ENCODE measurements at places on chromosomes 12 and 14.

DNA sequence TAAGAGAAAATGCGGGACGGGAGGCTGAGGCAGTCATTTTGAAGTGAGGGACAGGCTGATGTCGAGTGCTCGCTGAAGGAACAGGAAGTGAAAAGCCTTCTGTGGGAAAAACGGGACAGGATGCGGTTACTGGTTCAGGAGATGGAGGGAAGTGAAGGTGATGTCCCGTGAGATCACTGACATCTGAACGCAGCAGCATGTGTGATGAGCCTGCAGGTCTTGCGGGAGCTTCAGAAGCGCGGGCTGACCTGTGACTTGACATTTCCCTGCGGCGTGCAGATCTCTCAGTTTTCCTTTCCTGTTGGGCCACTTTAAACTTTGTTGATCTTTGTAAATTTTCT, 77.8 kb downstream of the DDX51 start:
- peak; percentile 45 for DNase-seq

- no peak for DNase-seq
These were observed 16.7 kb downstream of the GRIP1 start for GRCh38 chr12:66662179-66662578.

DNA sequence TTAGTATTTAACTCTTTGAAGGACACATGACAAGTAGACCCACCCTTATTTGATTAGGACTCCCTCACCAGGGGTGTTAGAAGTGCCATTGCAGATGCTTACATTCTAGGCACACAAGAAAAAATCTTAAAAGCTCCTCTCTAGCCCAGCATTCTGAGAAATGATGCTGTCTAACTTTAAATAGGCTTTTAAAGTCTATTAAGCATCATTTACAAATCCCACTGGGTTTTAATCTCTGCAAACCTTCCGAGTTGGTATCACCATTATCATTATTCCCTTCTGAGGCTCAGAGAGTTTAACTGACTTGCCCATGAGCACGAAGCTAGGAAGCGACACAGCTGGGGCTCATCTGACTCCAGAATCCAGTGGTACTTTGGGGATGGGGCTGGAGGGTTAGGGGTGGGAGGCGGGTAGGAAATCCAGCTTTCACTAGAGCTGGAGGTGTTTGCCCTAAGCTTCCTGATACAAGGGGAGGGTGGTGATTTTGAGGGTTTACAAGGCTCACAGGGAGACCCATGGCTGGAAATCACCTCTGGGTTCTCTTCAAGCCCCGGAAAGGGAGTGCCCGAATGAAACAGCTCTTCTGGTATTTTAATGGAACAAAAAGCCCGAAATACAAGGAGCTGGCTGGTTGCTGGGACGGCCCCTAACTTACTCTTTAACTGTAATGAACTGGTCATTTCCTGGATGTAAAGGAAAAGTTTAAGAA, 109.2 kb upstream of the FUT8 start:
- no peak for DNase-seq

DNA sequence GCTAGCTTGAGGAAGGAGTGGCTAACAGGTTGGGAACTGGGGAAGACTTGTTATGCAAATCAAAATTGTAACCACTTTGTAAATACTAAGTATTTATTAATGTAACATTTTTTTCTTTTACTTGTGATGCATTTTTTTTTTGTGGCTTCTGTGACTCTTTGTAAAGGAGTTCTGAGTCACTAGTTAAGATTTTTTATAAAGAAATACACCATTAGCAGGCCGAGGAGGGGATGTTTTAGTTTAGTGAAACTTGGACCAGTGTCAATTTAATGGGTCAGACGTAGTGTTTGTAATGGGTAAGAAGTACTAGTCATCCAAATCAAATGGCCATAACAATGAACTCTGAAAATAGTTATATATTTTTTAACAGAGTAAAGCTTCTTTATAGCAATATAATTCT, 43.1 kb downstream of the AKAP6 start:
- DNase-seq: no peak

GRCh38 chr12:95790033-95790916, at the start of gene NTN4:
TSS of gene NTN4 (minus strand) at chr12:95790764. CDS start at chr12:95790309, 455 bp downstream.
- DNase-seq: peak; percentile 15

DNA sequence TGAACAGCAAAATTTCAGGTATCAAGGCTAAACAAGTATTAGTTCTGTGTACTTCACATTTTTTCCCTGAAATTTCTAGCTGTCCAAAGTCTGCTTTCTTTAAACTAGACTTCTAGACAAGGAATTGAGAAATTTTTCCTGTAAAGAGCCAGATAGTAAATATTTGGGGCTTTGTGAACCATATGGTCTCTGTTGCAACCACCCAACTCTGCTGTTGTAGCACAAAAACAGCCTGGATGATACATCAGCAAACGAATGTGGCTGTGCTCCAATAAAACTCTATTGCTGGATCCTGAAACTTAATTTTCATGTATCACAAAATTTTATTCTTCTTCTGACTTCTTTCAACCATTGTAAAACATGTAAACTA, 96.0 kb upstream of the SLC38A4 start:
- no peak for DNase-seq

DNA sequence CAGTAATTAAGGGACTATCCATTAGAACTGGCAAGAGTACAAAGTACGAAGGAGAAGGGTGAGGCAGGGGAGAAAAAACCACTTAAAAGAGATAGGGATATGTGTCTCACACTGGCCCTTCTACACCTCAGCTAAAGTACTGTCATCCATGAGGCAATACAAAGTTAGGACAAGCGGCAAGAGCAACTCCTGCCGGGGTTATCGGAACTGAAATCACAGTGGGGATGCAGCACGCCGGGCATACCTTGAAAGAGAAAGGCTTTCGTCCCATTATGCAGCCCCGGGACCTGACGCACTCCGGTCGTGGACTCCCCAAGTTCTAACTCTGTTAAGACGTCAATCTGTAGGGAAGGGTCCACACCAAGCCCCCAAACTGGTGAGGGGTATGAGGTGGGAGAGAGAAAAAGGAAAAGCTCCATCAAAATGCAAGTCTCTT, 1.1 kb downstream of the NELL2 start:
- DNase-seq: peak; percentile 45

DNA sequence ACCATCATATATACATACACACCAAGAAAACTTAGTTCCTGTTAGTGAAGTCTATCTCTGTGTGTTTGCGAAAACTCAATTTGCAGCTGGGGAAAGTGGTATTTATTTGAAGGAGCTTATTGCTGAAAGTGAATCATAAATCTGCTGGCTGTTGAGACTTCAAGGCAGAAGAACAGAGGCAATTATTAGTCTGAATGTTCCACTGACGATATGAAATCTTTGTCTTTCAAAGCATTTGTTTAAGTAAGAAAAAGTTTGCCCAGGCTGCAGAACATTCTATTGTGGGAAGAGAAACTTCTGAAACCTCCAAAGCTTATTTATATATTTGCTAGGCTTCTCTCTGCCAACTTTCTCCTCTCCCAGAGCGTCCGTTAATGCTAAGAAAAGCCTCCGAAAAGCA, 255.7 kb upstream of the TMPO start:
- DNase-seq: no peak

DNA sequence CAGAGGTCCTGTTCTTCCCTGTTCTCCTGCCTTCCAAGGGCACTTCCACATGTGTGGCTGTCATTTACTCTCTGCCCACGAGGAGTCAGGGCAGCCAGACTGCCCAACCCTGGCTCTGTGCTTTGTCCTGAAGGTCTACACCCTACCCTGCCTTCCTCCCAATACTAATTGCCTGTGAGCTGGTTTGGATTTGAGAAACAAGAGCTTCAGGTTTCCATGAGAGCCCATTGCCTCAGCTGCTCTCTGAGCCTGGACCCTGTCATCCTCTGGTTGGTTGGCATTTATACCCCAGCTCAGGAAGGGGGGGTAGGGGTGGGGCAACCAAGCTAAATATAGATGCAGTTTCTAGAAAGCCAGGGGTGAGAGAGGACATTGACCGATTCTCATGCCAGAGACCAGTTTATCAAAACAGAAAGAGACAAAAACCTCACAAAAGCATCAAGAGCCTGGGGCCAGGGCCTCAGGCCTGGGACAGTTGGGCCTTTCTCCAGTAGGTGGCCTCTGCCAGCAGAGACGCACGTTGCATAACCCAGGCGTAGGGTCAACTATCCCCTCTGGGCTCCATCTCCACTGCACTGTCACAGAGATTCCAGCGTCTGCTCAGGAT, 34.5 kb downstream of the VDR start:
- DNase-seq: peak; percentile 16

DNA sequence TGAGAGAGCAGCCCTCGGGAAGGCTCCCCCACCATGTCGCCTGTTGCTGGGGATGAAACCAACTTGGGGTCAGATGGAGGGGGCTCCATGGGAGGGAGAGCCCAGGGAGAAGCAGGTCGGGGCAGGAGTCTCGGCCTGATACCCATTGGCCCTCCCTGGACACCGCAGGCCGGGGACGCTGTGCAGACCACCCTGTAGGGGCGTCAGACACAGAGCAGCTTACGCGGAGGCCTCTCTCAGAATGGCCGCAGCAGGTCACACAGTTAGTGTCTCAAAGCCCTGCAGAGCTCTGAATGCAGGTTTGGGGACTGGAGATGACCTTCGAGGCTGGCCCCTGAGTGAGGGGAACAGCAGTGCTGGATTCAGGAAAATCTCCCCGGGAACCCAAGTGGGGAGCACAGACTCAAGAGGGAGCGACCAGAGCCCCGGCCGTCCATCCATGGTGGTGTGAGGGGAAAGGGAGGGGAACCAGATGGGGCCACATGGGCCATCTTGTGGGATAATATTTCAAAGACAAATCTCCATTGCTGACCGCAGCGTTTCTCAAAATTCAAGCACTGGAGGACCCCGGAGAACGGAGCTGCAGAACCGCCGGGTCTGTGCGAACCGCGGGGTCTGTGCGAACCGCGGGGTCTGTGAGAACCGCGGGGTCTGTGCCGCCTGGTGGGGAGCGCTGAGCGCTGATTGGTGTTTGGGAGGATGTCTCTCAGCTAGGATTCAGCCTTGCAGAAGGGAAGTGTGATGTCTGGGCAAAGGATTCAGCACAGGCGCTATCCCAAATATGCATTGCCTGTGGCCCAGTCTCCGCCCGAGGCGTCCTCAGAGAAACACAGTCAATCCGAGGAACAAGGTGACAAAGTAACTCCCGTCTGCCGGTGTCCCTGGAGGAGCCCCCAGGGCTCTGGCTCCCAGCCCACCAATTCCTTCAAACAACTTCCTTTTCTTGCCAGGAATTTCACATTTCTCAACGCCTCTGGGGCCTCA, 324.4 kb upstream of the RTL1 start:
- DNase-seq: no peak

DNA sequence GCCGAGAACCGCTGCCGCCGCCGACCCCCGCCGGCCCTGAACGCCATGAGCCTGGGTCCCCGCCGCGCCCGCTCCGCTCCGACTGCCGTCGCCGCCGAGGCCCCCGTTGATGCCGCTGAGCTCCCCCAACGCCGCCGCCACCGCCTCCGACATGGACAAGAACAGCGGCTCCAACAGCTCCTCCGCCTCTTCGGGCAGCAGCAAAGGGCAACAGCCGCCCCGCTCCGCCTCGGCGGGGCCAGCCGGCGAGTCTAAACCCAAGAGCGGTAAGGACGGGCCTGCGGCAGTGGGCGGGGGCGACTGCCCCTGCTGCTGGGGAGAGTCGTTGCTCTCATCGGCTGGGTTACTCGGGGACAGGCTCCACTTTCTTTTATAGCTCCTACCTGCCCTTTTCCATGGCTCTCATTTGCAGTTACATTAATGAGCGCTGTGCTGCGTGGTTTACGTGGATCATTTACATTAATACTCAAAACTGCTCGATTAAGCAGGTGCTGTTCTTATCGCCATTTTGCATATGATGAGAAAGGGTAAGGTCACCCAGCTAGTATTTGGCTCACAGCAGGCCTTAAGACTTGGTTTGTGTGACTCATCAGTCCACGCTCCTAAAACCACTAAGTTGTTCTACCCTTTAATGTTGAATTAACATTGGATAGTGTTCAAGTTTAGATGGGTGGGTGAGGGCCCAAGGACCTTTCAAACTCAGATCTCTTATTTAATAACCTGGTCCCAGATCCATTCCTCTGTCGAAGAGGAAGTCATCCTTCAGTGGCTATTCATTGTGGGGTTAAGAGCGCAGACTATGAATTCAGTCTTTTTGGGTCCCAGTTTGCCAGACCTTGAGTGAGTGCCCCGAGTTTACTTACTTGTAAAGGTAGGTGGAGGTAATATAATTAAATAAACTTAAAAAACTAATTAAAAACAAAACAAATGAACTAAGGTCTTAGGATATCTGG, 823 bp downstream of the RNF10 start:
- peak; percentile 48 for DNase-seq

DNA sequence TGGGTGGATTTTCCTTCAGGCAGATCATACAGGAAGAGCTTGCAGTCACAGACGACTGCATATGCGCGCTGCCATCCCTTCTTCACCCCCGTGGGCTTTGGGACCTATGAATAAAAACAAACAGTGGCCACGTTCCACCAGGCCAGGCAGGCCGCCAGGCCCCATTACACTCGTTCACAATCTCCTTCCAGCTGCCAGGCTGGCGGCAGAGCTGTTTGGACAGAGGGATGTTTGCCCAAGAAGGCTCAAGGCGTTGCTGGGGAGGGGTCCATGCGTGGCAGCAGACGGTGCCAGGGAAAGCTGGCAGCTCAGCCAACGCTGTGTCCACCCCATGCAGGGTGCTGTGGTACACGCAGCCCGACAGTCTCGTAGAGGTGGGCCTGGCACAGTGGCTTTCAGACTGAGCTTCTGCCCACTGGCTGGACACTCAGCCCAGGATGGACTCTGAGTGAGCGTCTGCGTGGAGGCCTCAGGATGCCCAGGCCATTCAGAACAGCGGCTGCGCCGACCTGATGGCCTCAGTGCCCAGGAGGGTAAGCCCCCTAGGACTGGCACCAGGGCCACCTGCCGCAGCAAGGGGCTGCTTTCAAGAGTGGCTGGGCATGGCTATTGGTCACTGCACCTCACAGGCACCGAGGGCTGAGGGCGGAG, 27.5 kb downstream of the AMN start:
- DNase-seq: no peak

DNA sequence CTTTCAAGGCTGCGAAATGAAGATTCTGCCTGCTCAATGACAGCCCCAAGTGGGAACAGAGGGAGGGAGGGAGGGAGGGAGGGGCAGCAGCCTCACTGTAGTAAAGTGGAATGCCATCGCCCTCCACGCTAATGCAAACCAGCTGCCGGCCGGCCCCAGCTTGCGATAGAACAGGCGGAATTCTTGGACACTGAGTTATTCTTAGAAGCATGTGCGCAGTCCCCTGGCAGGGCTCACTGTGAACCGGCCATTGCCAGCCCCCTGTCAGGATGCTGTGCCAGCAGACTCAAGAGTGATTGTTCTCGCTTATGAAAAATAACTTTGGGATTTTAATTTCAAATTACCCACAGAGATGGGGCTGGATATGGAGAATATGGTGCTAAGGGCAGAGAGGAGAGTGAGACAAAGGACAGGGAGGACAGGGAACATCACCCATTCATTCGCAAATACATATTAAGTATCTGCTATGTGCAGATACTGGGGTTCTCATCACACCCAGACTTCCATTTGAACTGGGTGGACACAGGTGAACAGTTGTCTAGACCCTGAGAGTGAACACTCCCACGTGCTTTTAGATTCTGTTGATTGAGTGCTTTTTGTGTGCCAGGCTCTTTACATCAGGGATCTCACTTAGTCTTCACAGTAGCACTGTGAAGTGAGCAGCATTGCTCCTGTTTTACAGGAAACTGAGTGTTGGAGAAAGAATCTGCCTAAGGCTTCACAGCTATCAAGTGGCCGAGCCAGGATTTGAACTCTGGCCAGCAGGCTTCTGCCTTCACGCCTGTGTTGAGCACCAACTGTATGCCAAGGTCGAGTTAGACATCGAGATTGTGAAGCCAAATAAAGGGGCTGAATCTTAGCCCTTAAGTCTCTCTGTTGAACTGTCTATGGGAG, 192.9 kb downstream of the C12orf75 start:
- no peak for DNase-seq

GRCh38 chr14:55712491-55712890, 132.5 kb downstream of the KTN1 start:
- no peak for DNase-seq

- no peak for DNase-seq
These were observed 68.8 kb upstream of the PRIMA1 start for GRCh38 chr14:93857081-93857480.

Data from CD4-positive, alpha-beta T cell treated with Interleukin-6 for 4 hours (primary cell).